ENCODE measurements at places on chromosomes 5 and 9.
A peak's percentile ranks its signal among the peaks of the same experiment; 100 is the strongest.

- no peak for DNase-seq
Observed at GRCh38 chr5:111942201-111942600, 185.2 kb upstream of the NREP start.

DNA sequence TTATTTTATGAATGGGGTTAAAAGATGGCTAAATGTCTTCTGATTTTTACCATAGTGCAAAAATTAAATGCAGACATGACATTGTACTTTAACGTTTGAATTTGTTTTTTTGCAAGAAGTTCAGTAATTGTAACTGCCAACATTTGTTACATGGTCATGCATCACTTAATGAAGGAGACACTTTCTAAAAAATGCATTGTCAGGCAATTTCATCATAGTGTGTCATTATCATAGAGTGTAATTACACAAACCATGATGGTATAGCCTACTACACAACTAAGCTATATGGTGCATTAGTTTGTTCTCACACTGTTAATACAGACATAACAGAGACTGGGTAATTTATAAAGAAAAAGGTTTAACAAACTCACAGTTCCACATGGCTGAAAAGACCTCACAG is 50.0 kb upstream of the NAA35 start:
- no peak for DNase-seq

DNA sequence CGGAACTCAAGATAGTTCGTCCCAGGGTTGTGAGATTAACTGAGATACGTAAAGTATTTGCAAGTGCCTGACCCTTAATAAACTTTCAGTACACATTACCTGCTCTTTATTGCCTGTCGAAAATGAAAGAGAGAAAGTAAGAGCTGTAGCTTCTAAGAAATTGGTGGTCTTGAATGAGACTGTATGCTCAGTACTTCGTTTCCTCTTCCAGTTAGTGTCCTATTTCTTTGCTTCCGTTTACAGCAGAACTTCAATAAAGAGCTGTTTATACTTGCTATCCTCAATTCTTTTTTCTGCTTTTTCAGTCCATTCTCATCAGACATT is 534 bp downstream of the SRFBP1 start:
- no peak for DNase-seq

DNA sequence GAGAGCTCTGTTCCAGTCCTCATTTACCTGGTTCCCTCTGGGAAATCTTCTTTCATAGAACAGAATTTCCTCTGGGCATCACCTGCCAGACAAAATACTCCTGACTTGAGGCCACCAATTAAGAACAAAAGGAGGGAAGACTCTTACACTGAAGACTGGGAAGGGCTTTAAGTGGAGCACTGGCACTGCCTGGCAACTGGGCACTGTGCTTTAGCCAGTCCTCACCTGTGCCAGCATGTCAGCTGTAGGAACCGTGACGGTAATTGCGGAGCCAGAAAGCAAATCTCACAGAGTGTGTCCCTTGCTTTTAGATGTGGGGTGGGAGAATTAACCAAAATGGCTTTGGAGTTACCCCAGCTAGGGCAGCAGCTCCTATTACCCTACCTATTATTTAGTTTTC is 40.6 kb downstream of the FAM219A start:
- no peak for DNase-seq

DNA sequence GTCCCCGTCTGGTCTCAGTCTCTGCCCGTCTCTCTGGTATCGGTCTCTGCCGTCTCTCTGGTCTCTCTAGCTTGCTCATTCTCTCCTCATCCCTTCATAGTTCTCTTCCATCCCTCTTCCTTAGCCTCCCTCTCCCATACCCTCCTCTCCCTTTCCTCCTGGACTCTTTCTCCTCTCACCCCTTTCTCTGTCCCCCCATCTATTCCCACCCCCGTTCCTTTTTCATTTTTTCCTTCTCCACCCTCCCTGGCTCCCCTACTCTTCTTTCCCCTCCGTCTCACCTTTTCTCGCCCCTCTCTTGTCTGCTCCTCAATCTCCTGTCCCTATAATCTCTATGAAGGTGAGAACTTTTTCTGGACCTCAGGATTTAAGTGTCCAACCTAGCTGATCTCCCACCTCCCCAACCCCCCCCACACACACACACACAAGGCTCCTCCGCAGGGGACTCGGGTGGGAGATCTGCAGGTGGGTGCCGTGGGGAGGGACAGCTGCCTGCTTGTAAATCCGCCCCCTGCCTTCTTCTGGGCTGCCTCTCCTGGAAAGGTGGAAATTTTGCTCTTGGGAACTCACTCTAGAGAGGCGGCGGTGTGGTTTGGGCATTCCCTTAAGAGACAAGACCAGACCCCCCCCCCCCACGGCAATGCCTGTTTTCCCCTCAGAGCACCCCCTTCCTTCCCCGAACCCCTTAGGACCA is 953 bp downstream of the UBE2QL1 start:
- DNase-seq: no peak

GRCh38 chr5:87605663-87606062 is 192.9 kb upstream of the CCNH start:
- no peak for DNase-seq

DNA sequence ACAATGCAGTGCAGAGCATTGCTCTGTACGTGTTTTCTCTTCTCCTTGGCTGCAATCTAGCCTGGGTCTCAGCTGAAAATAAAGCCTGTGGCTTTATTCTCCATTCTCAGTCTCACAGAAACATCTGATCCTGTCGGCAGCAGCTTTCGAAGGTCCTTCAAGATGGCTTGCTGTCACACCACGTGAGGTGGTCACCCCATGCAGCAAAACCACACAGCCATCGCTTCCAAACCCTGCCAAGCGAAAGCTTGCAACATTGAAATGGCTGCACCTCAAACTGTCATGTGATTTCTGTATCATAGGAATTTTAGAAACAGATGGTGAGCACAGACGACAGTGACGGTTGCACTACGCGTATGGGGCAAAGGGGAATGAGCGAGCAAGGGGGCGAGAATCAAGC is 98.5 kb upstream of the SMARCA2 start:
- no peak for DNase-seq

DNA sequence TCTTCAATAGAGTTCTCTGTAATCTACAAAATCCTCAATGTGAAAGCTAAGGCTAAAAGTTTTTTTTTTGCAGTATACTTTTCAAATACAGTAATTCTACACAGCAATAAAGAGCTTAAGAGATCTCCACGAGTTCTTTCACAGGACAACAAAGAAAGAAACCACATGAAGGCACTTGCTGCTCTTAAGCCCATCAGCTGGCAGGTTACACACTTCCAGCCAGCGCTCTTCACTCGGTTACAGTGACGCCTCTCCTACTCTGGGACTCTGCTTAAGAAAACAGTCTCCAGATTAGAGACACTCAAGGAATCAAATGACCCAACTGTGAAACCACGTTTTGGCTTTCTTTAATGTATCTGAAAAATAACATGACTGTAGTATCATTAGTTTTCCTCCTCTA is 85.0 kb downstream of the ROR2 start:
- no peak for DNase-seq

DNA sequence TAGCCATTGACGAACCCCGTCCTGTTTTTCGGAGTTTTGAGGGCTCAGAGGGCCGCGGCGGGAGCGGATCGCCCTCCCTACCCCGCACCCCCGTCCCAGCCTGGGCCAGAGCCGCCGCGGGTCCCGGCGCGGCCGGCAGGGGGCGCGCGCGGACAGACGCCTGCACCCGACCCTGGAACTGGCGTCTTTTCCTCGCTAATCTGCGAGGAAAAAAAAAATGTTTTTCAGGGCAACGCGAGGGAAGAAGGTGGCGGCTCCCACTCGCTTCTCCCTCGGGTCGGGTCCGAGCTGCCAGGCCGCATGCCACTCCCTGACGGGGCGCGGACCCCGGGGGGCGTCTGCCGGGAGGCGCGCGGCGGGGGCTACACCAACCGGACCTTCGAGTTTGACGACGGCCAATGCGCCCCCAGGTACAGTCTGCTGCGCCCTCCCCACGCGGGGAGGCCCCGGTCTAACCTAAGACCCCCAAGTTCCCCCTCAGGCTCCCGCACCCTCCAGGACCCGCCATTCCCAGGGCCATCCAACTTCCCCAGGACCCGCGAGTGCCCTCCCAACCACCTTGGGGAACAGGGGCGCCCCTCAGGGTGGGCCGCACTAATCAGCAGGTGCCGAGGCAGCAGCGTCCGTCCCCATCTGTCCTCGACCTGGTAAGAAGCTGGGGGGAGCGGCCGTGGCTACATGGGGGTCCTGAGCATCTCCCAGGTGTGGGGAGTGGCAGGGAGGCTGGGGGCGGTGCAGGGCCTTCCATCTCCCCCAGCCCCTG is at the start of gene KCNT1:
Gene KCNT1 (plus strand): TSS at position 227 of the 763 bp plus-strand sequence. CDS start 74 bp downstream, at position 301.
- peak; percentile 51 for DNase-seq

DNA sequence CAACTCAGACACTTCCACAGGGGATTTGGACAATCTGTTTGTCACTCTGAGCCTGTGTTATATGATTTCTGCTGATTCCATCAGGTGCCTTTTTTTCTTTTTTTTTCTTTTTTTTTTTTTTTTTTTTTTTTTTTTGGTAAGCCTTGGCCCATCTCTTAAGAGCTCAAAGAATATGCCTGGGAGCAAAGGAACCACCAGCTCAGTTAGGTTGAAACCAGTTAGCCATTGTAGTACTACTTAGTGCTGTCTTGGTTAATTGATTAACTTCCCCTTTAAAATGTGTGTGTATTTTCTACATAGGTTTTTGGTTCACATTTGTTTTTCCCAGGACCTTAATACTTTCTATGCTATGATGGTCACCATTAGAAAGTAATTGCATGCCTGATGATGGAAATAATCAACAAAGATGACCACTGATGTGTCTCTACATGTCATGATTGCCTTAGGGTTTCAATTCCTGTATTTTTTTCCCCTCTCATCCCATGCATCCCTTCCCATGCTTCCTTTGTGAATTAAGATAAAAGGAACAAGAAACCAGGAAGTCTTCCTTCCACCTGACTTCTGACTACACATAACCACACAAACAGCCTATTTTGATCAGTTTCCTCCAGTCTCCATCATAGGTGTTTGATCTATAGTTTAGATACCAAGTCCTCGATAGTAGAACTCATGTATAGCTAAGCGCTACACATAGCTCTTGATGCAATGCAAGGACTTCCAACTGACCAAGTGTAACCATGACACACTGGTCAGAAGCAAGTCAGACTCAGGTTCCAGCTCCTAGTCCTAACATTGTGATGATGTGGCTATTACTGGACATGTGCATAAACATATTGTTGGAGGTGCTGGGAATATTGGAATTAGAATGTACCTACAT is 306.1 kb downstream of the EFNA5 start:
- DNase-seq: no peak

DNA sequence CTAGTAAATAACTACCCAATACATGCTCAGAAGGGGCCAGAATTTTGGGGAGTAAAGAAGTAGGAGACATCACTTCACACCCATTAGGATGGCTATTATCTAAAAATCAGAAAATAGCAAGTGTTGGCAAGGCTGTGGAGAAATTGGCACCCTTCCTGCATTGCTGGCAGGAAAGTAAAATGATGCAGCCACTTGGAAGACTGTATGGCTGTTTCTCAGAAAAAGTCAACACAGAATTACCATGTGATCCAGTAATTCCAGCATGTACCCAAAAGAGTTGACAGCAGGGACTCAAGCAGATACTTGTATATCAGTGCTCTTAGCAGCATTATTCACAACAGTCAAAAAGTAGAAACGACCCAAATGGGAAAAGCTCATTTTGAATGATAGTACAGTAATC is 107.6 kb downstream of the APBA1 start:
- no peak for DNase-seq

DNA sequence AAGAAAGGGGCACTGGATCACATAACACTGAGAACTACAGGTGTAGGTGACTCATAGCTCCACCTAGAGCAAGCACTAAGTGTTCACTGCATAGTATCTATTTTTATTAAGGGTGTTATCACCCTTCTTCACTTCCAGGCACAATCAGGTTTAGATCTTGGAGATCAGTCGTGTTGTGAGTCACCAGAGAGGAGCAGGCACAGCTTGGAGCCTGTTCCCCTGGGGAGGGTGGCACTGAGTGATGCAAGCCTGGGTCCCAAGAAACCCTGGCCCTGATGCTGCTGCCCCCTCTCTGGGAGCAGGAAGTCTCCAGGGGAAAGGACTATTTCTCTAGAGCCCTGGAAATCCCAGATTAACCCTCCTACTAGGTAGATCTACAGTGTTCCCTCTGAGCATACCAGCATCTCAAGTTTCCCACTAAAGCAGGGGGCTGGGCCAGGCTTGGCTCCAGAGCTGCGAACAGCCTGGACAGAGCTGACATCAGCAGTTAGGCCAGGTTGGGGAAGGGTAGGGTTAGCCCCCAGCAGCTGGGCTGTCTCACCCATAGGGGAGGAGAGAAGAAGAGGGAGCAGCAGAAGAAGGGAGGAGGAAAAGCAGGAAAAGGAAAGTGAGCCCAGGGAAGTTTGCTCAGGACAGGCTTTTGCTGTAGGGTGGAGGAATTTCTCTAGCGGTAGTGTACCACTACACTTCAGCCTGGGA is 28.1 kb upstream of the SPINK4 start:
- DNase-seq: no peak

All from activated naive CD4-positive, alpha-beta T cell treated with anti-CD3 and anti-CD28 coated beads, Interleukin-2, amount 50 U/mL, for 16 hours (primary cell).